Small intestine (tissue), 16 donors: ENCODE measurements at places on chromosomes 7 and 10.

GRCh38 chr7:1076184-1077072, 11.5 kb upstream of the GPER1 start:
- H3K27ac ChIP-seq, result no peak overlapping the region
- no peak for DNase-seq
- no peak overlapping the region for H3K4me3 ChIP-seq
- no peaks in the 10 kb centered on the region for H3K36me3 ChIP-seq
- no peaks in the 10 kb centered on the region for H3K27me3 ChIP-seq

- H3K27ac ChIP-seq, result no peak overlapping the region
- H3K4me1 ChIP-seq, result no peaks in the 10 kb centered on the region
- peaks cover 14% of the 10 kb centered on the region for H3K36me3 ChIP-seq
- DNase-seq, result no peak
These were observed 70.3 kb downstream of the ORC5 start for GRCh38 chr7:104137511-104137910.

GRCh38 chr7:116912269-116912909, 40.9 kb upstream of the ST7 start:
- no peaks in the 10 kb centered on the region for H3K4me1 ChIP-seq
- no peak overlapping the region for H3K4me3 ChIP-seq
- DNase-seq, result no peak
- H3K27ac ChIP-seq, result no peak overlapping the region
- H3K36me3 ChIP-seq, result peaks cover 13% of the 10 kb centered on the region

GRCh38 chr7:85612514-85612913, 425.7 kb upstream of the SEMA3D start:
- no peak overlapping the region for H3K4me3 ChIP-seq
- H3K36me3 ChIP-seq, result no peaks in the 10 kb centered on the region
- no peak overlapping the region for H3K27ac ChIP-seq
- no peak for DNase-seq

- DNase-seq, result no peak
- no peaks in the 10 kb centered on the region for H3K36me3 ChIP-seq
- H3K27me3 ChIP-seq, result no peaks in the 10 kb centered on the region
- H3K4me3 ChIP-seq, result no peak overlapping the region
- H3K27ac ChIP-seq, result no peak overlapping the region
- H3K4me1 ChIP-seq, result no peaks in the 10 kb centered on the region
These were observed 30.2 kb downstream of the TAS2R16 start for GRCh38 chr7:122965306-122965705.

- H3K27me3 ChIP-seq, result no peaks in the 10 kb centered on the region
- H3K4me3 ChIP-seq, result no peak overlapping the region
- no peaks in the 10 kb centered on the region for H3K36me3 ChIP-seq
- no peak overlapping the region for H3K27ac ChIP-seq
- DNase-seq, result no peak
These were observed 23.9 kb upstream of the SMARCD3 start for GRCh38 chr7:151272405-151272804.

GRCh38 chr10:129258283-129258923, 208.6 kb upstream of the MGMT start:
- H3K36me3 ChIP-seq, result no peaks in the 10 kb centered on the region
- no peak for DNase-seq
- H3K27me3 ChIP-seq, result no peaks in the 10 kb centered on the region
- H3K4me3 ChIP-seq, result no peak overlapping the region
- H3K27ac ChIP-seq, result no peak overlapping the region
- H3K4me1 ChIP-seq, result no peaks in the 10 kb centered on the region

GRCh38 chr7:83413424-83413823, 235.5 kb downstream of the SEMA3E start:
- H3K4me3 ChIP-seq, result no peak overlapping the region
- H3K4me1 ChIP-seq, result no peaks in the 10 kb centered on the region
- no peaks in the 10 kb centered on the region for H3K36me3 ChIP-seq
- no peaks in the 10 kb centered on the region for H3K27me3 ChIP-seq
- no peak overlapping the region for H3K27ac ChIP-seq
- DNase-seq, result no peak

DNA sequence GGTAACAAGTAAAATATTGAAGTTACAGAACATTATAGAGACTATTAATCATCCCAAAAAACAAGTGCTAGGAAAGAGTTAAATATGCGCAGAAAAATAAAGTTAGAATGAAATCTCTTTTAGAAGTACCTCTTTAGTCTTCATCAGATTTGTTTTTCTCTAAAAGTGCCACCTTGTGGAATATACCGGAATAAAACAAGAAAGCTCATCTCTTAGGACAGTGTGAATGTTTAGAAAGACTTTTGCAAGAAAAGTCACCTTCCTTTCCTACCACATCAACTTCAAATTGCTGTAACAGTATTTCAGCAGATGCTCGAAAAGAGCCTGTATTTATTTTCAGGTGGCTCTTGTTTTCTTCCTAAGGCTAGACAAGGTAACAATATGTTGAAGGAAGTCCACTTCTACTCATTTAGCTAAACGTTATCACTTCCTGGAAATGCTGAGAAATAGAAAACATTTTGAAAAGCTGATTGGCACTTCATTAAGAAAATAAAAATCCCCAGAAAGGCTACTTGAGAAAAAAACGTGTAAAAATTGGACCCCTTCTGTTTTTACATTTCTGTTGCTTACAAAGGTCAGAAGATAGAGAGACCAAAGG, 19.8 kb upstream of the FAM133B start:
- H3K36me3 ChIP-seq, result peaks cover 2% of the 10 kb centered on the region
- H3K27ac ChIP-seq, result no peak overlapping the region
- no peak overlapping the region for H3K4me3 ChIP-seq
- peak; percentile 38 for DNase-seq
- H3K4me1 ChIP-seq, result peaks cover 7% of the 10 kb centered on the region

- H3K27me3 ChIP-seq, result no peaks in the 10 kb centered on the region
- no peak overlapping the region for H3K4me3 ChIP-seq
- H3K27ac ChIP-seq, result no peak overlapping the region
- no peaks in the 10 kb centered on the region for H3K4me1 ChIP-seq
These were observed 118.5 kb downstream of the NKX6-2 start for GRCh38 chr10:132667342-132668047.

- no peaks in the 10 kb centered on the region for H3K36me3 ChIP-seq
- no peaks in the 10 kb centered on the region for H3K4me1 ChIP-seq
- DNase-seq, result no peak
- H3K27me3 ChIP-seq, result peaks cover 8% of the 10 kb centered on the region
- no peak overlapping the region for H3K27ac ChIP-seq
These were observed 40.0 kb downstream of the FIGNL1 start for GRCh38 chr7:50409856-50410745.

DNA sequence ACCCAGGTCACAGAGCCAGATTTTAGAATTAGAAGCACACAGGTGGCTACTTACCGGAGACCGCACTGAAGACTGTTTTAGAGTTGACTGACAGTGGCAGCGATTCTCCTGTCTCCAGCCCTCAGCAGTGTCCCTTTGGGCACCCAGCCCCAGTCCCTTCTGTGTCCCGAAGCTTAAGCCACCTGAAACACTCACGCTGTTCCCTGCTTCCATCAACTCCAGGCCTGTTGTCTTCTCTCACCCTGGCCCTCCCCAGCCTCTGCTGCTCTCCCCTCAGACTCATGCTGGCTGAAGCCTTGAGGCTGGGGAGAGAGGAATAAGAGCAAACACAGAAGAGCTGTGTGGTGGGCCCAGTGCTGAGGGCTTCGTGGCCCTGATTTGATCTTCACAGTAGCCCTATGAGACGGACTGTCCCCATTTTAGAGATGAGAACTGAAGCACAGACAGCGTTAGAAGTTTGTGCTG, 10.6 kb downstream of the SAP25 start:
- peaks cover 8% of the 10 kb centered on the region for H3K4me1 ChIP-seq
- H3K27me3 ChIP-seq, result no peaks in the 10 kb centered on the region

- H3K27me3 ChIP-seq, result no peaks in the 10 kb centered on the region
- H3K27ac ChIP-seq, result no peak overlapping the region
- DNase-seq, result peak; percentile 56
These were observed 47.7 kb downstream of the LYZL2 start for GRCh38 chr10:30581779-30582380.

DNA sequence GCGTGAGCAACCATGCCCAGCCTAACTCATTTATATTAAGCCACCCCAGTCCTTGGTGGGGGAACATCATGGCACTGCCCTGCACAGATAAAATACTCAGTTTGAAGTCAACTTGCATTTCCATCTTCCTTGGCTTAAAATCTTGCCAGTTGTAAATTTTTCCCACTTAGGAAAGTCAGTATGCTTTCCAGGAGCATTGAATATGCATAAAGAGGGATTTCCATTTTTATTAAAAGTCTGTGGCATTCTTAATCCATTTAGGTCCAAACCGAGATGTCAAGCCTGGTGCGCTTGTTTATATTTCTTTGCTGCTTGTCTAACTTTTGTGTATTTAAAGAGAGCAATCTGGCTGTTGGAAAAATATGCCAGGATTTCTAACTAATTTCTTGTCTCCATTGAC, 26.1 kb downstream of the MAP3K8 start:
- H3K27me3 ChIP-seq, result no peaks in the 10 kb centered on the region
- no peak overlapping the region for H3K4me3 ChIP-seq
- DNase-seq, result no peak
- peaks cover 13% of the 10 kb centered on the region for H3K36me3 ChIP-seq
- H3K4me1 ChIP-seq, result peaks cover 12% of the 10 kb centered on the region
- H3K27ac ChIP-seq, result no peak overlapping the region

DNA sequence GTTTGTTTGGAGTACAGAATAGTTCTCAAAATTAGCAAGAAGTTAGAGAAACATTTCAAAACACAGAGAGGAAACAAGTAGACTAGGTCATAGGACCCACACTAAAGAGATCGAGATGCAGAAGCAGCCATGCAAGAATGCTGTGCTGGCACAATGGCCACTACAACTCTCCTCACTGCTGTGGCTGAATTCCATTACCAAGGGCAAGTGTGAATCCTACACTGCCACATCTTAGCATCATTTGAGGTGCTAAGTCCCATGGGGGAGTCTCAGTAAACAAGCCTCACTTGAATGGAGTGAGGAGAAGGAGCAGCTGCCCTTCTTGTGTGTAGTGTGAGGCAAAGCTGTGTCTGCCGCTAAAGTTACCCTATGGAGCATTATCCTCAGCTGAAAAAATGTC, 56.7 kb downstream of the PCLO start:
- DNase-seq, result no peak
- no peaks in the 10 kb centered on the region for H3K4me1 ChIP-seq
- H3K27me3 ChIP-seq, result no peaks in the 10 kb centered on the region
- no peak overlapping the region for H3K27ac ChIP-seq
- no peaks in the 10 kb centered on the region for H3K36me3 ChIP-seq
- no peak overlapping the region for H3K4me3 ChIP-seq

GRCh38 chr10:124112891-124113580, 19.6 kb upstream of the CHST15 start:
- peaks cover 4% of the 10 kb centered on the region for H3K27me3 ChIP-seq
- H3K27ac ChIP-seq, result no peak overlapping the region
- H3K36me3 ChIP-seq, result no peaks in the 10 kb centered on the region
- DNase-seq, result no peak
- H3K4me1 ChIP-seq, result no peaks in the 10 kb centered on the region
- H3K4me3 ChIP-seq, result no peak overlapping the region

DNA sequence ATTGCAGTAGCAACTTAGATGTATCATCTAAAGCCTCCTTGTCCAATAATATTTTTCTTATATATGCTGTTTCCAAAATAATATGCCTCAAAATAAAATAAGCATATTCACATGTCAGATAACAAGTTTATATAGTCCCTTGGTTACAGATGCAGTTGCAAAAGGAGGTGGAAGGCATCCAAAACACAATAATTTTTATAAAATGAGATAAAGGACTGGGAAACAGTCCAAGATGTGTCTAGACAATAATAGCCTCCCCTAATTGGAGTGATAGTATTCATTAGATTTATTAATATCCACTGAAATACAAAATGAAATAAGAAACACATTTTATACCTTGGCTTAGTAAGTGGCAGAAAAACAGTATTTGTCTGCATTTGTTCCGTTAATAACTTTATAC, 30.3 kb downstream of the BCAP29 start:
- H3K4me3 ChIP-seq, result no peak overlapping the region
- no peak overlapping the region for H3K27ac ChIP-seq
- DNase-seq, result no peak
- no peaks in the 10 kb centered on the region for H3K27me3 ChIP-seq
- H3K4me1 ChIP-seq, result no peaks in the 10 kb centered on the region
- H3K36me3 ChIP-seq, result peaks cover 8% of the 10 kb centered on the region

- no peak overlapping the region for H3K27ac ChIP-seq
- H3K4me1 ChIP-seq, result no peaks in the 10 kb centered on the region
- no peaks in the 10 kb centered on the region for H3K36me3 ChIP-seq
- H3K27me3 ChIP-seq, result no peaks in the 10 kb centered on the region
- H3K4me3 ChIP-seq, result no peak overlapping the region
These were observed 402.0 kb downstream of the RPS24 start for GRCh38 chr10:78435484-78436221.

- H3K4me1 ChIP-seq, result no peaks in the 10 kb centered on the region
- no peak overlapping the region for H3K4me3 ChIP-seq
- no peaks in the 10 kb centered on the region for H3K27me3 ChIP-seq
- DNase-seq, result peak; percentile 59
- H3K27ac ChIP-seq, result no peak overlapping the region
These were observed 166.6 kb downstream of the ARHGAP21 start for GRCh38 chr10:24556750-24557742.

DNA sequence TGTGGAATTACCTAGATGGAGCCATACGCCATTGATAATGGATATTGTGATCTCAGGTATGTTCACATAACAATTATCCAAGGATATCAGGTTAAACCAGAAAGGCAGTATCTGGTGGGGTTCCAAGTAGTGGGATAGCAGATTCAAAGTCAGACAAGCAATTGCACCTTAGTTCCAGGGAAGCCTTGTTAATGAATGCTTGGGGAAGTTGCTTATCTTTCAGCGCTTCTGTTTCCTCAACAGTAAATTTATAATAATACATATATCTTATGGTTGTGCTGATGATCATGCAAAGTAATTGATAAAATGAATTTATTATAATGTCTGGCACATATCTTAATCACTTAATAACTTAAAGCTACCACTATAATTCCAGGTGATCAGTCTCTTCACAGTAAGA, 290.9 kb downstream of the SUGCT start:
- no peak overlapping the region for H3K27ac ChIP-seq
- no peak for DNase-seq

DNA sequence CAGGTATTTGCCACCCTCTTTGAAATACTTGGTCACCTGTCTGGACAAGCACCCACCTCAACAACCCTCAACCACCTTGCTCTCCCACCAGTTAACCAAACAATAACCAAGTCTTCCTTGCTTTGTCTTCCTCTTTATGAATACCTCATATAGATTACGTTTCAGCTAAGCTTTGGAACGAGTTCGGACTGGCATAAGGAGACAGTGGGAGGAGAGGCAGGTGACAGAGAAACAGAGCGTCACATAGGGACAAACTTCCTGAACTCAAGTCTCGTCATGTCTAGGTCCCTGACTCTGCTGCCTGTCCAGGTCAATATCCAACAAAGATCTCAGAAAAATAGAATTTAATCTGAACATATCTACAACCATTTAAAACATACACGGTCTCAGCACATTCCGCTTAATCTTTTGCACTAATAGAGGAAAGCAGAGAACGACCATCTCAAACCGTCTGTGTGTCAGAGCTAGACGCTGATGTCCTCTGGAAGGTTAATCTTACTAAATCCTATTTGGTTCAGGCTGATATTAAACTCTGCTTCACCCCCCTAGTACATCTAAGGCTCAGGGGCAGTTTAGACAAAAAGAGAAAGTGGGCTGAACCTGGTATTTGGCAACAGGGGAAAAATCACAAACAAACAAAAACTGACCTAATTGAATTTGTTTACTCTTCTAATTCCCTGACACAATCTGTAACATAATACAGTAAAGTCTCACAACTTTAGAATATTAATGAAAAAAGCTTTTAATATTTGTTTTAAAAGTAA, 26.4 kb upstream of the SVOPL start:
- H3K4me1 ChIP-seq, result no peaks in the 10 kb centered on the region
- DNase-seq, result peak; percentile 25
- H3K27me3 ChIP-seq, result no peaks in the 10 kb centered on the region
- H3K4me3 ChIP-seq, result no peak overlapping the region
- H3K27ac ChIP-seq, result no peak overlapping the region
- H3K36me3 ChIP-seq, result no peaks in the 10 kb centered on the region
